ENCODE measurements at places on chromosomes 7 and 10.

DNA sequence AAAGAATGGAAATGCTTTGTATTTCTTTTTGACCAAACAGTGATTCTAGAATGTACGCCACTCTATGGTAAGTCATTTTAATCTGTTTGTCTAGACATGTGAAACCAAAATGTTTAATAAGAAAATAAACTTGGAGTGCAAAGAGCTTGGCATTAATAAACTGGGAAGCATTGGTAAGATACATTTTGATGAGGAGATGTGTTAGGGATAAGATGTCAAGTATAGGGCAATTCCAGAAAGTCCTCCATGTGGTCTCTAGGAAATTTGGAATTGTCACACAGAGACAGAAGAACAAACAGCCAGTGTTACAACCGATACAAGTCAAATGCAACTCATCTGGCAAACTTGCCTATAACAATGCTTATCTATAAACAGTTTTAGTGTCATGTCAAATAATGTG is 410.7 kb upstream of the SEMA3A start:
- DNase-seq = no peak

GRCh38 chr10:1560535-1561192 is 176.7 kb downstream of the ADARB2 start:
- DNase-seq = no peak

DNA sequence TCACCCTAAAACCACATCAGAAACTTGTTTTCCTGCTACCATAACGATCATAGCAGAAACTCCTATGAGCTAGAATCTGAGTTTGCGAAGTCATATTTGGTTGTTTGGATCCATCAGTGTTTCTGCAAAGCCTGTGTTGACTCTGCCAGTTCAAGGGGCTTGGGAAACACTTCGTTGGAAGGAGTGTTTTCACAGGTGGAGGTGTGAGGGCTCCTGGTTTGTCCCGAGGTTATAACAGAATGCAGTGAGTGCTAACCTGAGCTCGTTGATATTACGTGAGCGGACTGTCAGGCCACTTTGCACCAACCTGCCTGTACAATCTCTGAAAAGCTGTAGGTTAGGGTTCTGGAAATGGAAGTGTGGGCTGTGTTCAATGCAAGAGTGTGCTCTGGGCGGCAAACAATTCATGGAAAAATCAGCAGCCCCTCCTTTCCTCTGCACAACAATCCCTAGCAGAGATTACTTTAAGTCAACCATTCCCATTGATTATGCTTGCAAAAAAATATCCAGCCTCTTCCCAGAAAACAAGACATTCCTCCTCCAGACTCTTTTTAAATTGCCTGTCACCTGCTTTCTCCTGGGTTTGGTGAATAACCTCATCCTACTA is 622.0 kb downstream of the TYW1 start:
- DNase-seq = no peak

GRCh38 chr10:95558593-95559320 is 2.4 kb downstream of the SORBS1 start:
- no peak for DNase-seq

DNA sequence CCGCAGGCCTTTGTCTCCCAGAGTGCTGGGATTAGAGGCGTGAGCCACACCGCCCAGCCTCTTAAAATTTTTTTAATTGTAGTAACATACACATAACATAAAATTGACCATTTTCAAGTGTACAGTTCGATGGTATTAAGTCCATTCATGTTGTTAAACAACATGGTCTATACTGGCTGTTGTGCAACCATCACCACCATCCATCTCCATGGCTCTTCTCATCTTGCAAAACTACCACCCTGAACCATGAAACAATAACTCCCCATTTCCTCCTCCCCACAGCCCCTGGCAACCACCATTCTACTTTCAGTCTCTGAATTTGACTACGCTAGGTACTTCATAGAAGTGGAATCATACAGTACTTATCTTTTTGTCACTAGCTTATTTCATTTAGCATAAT is 7.9 kb upstream of the ZFYVE27 start:
- DNase-seq = no peak

DNA sequence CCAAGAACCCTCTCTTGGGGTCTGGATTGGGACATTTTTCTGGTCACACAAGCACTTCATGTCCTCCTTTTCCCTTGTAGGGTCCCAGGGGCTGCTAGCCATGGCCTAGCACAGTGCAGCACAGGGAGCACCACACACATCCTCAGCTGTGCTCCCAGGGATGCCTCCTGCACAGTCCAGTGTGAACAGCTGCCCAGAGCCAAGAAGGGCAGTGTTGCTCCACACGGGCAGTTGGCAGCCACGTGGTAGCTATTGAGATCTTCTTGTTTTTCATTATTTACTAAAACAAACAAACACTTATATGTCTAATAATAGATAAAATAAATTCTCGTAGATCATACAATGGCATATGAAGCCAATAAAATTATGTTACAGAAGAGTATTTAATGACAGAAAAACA is 13.9 kb upstream of the LANCL2 start:
- no peak for DNase-seq

GRCh38 chr10:49096890-49097445 is 18.4 kb downstream of the VSTM4 start:
- no peak for DNase-seq

GRCh38 chr10:109922358-109922975 is 844 bp downstream of the XPNPEP1 start:
- DNase-seq = no peak

DNA sequence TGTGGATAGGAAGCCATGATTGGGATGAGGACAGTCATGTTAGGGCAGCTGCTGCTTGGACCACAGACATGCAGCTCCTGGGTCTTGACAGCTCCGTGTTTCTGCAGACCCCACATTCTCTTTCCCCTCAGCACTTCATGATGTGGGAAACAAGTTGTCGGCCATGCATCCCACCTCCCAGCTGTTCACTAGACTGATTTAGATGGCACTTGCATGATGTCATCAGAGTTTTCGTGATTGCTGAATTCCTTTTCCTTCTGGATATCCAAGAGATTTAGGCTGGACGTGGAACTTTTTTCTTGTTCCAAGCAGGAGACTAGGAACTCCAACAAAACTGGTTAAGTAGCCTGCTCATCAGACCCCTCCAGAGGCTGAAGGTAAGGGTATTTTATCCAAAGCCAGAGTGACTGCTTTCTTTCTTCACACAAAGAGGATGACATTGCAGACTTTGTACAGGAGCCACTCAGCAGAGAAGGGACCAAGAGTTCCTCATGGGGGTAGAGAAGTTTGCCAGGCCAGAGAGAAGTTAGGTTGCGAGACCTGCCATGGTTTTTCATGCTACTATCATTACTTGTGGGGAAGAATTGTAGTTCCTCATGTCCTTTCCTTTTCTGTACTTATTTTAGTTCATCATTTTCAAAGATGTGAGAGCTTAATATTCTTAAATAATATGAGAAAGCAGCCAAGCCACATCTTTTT is 117.7 kb upstream of the GJD4 start:
- DNase-seq = no peak

DNA sequence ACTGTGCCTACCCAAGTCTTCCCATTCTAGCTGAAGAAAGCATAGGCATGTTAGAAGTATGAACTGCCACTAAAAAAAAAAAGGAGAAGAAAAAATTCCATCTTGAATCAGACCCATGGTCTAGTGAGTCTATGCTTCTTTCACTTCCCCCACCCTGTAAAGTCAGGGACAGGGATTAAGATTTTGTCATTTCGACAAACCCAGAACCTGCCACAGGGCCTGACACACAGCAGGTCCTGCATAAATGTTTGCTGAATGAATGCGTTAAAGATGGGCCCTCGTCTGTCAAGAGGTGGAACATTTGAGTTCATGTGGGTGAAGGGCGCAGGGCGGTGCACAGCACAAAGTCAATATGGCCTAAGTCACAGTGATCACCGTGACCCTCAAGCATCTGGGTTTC is 4.9 kb downstream of the HIPK2 start:
- DNase-seq = no peak

GRCh38 chr10:106836933-106837663 is 327.4 kb downstream of the SORCS1 start:
- DNase-seq = no peak

GRCh38 chr10:124449170-124450011 is 444 bp downstream of the NKX1-2 start:
- no peak for DNase-seq

DNA sequence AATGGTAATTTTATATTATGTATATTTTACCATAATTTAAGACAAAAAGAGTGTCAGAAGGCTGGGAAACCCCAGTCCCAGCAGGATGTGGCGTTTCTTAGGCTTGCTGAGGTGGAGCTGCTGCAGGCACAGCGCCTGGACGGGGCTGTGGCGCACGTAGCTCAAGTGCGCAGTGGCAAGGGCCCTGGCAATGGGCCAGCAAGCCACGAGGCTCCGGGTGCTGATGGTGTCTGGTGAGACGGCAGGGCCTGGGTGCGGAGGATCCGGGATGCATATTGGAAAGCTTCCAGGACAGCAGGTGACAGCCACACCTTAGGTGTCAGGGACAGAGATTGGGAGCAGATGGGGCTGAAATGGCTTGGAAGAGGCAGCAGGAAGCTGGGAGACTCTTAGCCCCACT is 37.2 kb downstream of the CLEC2L start:
- no peak for DNase-seq

DNA sequence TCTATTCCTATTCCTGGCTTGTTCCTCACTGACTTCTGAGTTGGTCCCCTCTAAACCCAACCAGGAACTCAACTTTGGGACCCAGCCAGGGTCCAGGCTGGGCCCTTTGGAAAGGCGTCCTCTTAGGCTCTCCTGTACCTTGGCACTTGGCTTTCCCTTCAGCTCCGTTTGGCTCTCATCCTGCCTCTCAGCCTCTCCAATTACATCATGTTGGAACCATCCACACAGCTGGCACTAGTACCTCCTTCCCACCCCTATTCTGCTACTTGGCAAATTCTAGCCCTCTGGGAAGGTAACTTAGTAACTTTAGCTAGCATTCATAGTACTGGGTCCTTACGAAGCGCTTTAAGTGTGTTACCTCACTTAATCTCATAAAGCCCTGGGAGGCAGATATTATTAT is 205.3 kb upstream of the HABP2 start:
- no peak for DNase-seq

DNA sequence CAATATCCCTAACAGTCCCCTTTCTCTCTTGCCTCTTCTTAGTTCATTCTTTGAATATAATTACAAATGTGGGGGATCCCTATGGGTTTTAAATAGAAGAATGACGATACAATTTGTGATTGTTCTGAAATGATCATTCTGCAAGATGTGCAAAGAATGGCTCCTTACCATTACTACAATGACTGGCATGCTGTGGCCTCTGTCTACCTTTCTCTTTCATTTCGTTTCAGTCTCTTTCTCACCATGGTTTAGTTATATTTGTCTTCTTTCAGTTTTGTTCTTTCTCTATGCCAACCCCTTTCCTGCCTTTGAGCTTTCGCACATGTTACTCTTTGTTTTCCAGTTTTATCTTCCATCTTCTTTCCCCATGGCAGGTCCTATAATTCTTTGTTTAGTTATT is 176.5 kb downstream of the SUGCT start:
- no peak for DNase-seq

DNA sequence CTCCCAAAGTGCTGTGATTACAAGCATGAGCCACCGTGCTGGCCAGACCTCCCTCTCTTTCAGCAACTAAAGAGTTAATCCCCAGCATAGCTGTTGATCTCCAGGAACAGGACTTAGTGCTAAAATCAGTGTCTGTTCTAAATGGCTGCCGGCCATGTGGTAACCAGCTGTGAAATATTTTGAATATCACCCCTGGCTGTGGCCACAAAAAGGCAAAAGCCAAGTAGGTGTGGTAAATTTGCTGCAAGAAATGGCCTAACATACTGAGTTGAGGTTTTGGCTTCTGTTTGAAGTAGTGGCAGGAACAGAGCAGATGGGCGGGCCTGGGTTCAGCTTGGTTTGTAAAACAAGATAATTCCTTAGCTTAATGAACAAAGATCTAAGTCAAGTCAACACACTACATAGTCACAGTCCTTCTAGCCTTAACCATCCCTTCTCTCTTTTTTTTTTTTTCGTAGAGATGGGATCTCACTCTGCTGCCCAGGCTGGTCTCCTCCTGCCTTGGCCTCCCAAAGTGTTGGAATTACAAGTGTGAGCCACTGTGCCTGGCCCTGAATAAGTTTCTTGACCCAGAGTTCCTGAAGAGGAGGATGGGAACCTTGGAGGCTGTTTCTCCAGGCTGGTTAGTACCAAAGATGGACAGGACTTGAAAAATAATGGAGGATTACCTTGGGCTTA is 22.7 kb upstream of the AGFG2 start:
- DNase-seq = peak; percentile 29

DNA sequence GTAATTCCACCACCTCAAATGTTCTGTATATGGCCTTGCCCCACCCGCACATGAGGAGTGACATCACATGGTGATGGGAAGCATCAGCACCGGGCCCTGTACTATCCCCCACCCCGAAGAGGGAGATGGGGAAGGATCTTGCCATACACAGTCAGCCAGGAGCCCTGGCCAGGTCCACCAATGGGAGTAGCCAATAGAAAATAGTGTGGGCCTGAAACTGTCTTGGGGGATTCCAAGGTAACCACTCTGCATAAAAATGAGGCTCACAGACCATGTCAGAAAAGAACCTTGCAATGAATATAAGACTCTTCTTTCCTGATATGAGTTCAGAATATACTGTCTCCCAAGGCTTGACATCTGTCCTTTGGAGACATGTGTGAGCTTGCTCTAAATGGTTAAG is 51.1 kb downstream of the ADRB1 start:
- DNase-seq = no peak

GRCh38 chr10:132943058-132943790 is 854 bp upstream of the CFAP46 start:
- no peak for DNase-seq

- no peak for DNase-seq
Measured at GRCh38 chr10:103078309-103078615, 114.8 kb downstream of the NT5C2 start.

GRCh38 chr10:97738616-97739015 is 1.7 kb downstream of the ZFYVE27 start:
- peak; percentile 28 for DNase-seq

DNA sequence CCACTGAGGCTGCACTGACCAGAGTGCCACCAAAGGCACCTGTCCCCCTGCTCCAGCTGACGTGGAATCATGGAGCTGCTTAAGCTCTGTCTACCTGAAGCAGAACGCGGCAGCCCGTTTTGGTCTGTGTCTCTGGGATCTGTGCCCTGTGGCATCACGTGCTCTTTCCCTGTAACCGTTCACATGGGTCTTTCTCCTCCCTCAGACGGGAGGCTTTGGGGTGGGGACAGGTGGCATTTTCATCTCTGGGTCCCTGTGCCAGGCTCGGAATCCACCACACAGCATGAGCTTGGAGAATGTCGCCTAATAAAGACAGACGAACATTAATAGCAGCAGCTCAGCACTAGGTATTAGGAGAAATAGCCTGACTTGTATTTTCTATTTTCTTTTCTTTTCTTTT is 1.6 kb upstream of the ADAP1 start:
- no peak for DNase-seq

GRCh38 chr7:10685040-10685439 is 288.6 kb upstream of the PHF14 start:
- no peak for DNase-seq

Measured in hematopoietic multipotent progenitor cell treated with erythropoietin and hydrocortisone succinate and interleukin-3 and kit ligand, for 17 days (in vitro differentiated cells).